Fibroblast of lung (primary cell): ENCODE measurements at places on chromosomes 3 and 15.
A peak's percentile ranks its signal among the peaks of the same experiment; 100 is the strongest.

DNA sequence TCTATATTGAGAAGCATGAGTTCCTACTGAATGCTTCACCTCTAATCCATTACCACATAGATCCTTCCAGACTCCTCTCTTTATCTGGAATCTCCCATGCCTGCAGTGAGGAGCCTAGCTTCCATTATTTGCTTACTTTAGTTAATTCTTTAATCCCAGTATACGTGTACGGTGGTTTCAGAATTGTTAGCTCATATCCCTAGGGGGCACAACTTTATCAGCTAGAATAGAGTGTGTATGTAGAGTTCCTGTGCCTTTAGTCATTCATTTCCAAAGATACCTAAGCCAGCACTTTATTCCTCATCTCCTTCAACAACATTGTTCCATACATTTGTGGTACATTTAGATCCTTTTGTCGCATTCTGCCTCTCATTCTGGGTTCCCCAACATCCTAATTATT lies 226.0 kb downstream of the TJP1 start:
- DNase-seq = peak; percentile 39

- DNase-seq = no peak
These were observed 157.4 kb upstream of the GMNC start for GRCh38 chr3:191019855-191020254.

DNA sequence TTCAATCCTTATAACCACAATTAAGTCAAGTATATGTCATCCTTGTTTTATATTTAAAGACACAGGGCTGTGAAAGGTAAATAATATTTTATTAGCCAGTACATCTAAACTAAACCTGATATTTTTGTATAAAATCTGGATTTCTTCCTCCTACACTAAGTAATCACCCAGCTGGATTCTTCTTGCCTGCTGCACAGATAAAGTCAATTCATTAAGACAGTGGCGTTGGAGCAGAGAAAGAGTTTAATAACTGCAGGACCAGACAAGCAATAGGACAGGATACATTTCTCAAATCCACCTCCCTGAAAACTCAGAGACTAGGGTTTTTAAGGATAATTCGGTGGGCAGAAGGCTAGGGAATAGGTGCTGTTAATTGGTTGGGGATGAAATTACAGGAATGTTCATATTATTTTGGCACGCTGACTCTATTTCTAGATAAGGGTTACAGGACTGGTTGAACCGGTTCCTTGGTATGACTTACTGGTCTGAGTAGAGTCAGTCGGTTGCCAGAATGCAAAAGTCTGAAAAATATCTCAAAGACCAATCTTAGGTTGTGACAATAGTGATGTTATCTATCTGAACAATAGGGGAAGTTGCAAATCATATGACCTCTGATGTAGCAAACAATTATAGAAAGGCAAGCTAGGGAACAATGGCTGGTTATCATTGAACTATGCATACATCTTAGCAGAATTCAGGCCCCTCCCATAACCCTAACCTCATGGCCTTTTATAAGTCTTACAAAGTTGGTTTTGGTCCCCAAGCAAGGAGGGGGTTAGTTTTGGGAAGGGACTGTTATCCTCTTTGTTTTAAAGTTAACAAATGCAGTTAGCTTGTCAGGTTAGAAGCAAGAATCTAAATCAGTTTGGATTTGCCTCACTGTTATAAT lies 244.8 kb downstream of the ALCAM start:
- no peak for DNase-seq

GRCh38 chr3:122609798-122610559 lies 32.5 kb downstream of the PARP15 start:
- peak; percentile 84 for DNase-seq

DNA sequence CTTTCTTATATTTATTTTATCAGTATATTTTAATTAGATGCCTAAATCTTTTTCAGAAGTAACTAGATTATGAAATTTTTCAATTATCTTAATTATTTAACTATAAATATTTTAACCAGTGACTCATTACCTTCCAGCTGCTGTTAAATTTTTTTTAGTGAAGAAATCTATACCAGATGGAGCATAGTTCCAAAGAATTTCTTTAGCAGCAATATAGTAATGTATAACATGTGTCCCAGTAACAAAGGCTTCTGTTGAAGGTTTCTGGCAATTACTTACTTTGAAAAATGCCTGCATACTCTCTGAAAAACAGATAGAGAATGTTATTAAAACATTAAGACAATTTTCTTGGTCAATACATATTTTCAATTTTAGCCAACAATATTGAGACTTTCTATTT lies 45.1 kb upstream of the CP start:
- no peak for DNase-seq

GRCh38 chr15:80953001-80953952 lies 36.3 kb downstream of the MESD start:
- no peak for DNase-seq

- DNase-seq = peak; percentile 68
These were observed 533.9 kb downstream of the TBL1XR1 start for GRCh38 chr3:176663387-176663786.

- no peak for DNase-seq
These were observed 507 bp upstream of the MRPL3 start for GRCh38 chr3:131503320-131503635.

DNA sequence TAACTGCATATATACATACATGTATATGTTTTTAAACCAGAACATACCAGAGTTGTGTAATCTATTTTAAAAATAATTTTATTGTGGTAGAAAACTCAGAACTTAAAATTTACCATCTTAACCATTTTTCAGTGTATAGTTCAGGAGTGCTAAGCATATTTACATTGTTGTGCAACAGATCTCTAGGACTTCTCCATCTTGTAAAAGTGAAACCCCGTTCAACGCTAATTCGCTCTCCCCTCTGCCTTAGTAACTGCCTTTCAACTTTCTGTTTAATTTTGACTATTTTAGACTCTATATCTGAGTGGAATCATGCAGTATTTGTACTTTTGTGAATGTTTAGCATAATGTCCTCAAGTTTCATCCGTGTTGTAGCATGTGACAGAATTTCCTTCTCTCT lies 51.8 kb upstream of the SSR3 start:
- no peak for DNase-seq

DNA sequence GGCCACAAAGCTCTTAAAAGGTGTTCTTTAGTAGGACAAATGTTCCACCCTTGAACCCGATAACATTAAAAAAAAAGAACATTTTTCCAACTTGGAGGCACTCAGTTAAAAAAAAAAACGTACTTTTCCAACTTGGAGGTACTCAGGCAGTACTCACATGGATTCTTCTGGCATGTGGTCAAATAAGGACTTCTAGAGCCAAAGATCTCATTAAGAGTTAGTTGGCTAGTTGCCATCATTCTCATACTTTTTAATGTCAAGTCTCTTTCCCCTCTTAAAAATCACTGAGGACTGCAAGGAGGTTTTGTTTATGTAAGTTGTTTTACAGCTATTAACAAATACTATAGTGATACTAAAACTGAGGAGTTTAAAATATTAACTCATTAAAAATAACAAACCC lies 101.0 kb downstream of the CADPS start:
- peak; percentile 47 for DNase-seq
